ENCODE measurements at places on chromosomes 4 and X. TPM values are rescaled to one million over a fixed set of nuclear protein-coding genes. Genes with fewer than 3 reads are reported as not detected.

- DNase-seq, result no peak
- H3K27ac ChIP-seq, result no peak overlapping the region
- H3K4me3 ChIP-seq, result no peak overlapping the region
- no peaks in the 10 kb centered on the region for H3K4me1 ChIP-seq
- H3K27me3 ChIP-seq, result no peaks in the 10 kb centered on the region
These were observed 66.9 kb upstream of the GRID2 start for GRCh38 chr4:92236877-92237276.

- H3K27ac ChIP-seq, result no peak overlapping the region
- no peaks in the 10 kb centered on the region for H3K4me1 ChIP-seq
- DNase-seq, result no peak
These were observed 26.1 kb upstream of the ARSD start for GRCh38 chrX:2955281-2955680.

DNA sequence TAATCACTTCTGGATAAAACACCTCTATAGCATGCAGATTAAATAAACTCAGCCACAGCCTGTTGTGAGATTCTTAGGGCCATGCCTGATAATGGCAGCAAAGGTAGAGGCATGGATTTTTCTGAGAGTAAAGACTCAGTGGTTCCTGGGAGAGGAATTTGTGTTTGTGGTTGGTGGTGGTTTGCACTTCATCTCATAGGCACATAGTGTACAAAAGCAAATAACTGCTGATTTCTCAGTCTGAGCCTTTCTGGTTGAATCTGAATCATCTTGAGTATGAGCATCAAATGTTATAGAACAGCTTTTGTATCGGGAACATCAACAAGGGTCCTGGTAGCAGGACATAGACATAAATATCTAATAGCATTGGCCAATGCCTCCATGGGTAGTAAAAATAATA is 274.3 kb downstream of the FRMPD4 start:
- H3K36me3 ChIP-seq, result no peaks in the 10 kb centered on the region
- DNase-seq, result no peak
- no peaks in the 10 kb centered on the region for H3K4me1 ChIP-seq
- H3K27me3 ChIP-seq, result no peaks in the 10 kb centered on the region
- no peak overlapping the region for H3K27ac ChIP-seq

GRCh38 chr4:55736605-55737183 is 82.9 kb upstream of the EXOC1L start:
- H3K27ac ChIP-seq, result no peak overlapping the region
- no peaks in the 10 kb centered on the region for H3K36me3 ChIP-seq
- H3K4me3 ChIP-seq, result no peak overlapping the region
- DNase-seq, result no peak

CLCN4 gene
- not detected for total RNA-seq

DNA sequence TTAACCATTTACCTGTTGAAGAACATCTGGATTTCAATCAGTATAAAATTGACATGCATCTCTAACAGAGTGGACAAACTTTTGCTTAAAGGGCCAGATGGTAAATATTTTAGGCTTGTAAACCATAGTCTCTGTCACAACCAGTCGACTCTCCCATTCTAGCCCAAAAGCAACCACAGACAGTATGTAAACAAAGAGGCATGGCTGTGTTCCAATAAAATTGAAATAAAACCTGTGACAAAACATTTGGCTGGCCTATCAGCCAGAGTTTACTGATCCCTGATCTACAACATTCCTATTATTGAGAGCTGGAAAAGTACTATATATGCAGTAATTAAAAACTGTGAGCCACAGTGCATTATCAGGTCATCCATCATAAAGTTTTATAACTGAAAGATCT is 3.2 kb downstream of the CENPC start:
- DNase-seq, result no peak
- H3K4me3 ChIP-seq, result no peak overlapping the region
- H3K36me3 ChIP-seq, result peaks cover 54% of the 10 kb centered on the region
- peaks cover 37% of the 10 kb centered on the region for H3K4me1 ChIP-seq

DNA sequence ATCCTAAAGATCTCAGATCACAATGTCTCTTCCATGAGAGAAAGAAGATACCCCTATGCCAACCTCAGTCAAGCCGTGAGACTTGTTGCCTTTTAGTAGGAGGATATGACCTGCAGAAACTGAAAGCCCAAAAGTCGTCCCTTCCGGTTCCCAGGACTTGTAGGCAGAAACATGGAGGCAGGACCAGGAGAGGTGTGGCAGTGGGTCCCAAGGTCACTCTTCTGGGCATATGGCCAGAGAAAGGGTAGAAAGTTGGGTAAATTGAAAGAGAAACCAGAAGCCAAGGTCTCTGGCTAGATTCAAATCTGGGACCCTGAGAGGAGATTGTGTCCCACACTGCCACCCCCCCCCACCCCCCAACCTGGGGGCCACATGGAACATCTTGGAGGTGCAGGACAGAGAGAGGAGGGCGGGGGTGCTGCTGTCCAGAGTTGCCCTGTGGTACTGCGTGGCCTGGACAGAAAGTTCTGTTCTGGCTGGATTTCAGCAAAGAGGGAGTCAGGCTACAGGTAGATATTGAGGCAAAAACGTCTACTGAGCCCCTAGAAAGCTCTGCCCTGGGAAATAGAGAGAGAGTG is 55.4 kb downstream of the DDX3X start:
- H3K4me1 ChIP-seq, result peaks cover 1% of the 10 kb centered on the region
- no peaks in the 10 kb centered on the region for H3K27me3 ChIP-seq
- no peak overlapping the region for H3K4me3 ChIP-seq

GRCh38 chr4:87030755-87031441 is 96.1 kb downstream of the AFF1 start:
- no peaks in the 10 kb centered on the region for H3K36me3 ChIP-seq
- H3K27ac ChIP-seq, result no peak overlapping the region
- no peak for DNase-seq
- H3K4me3 ChIP-seq, result no peak overlapping the region
- peaks cover 9% of the 10 kb centered on the region for H3K4me1 ChIP-seq
